Islet precursor cell (in vitro differentiated cells): ENCODE measurements at places on chromosomes 3 and 15.

DNA sequence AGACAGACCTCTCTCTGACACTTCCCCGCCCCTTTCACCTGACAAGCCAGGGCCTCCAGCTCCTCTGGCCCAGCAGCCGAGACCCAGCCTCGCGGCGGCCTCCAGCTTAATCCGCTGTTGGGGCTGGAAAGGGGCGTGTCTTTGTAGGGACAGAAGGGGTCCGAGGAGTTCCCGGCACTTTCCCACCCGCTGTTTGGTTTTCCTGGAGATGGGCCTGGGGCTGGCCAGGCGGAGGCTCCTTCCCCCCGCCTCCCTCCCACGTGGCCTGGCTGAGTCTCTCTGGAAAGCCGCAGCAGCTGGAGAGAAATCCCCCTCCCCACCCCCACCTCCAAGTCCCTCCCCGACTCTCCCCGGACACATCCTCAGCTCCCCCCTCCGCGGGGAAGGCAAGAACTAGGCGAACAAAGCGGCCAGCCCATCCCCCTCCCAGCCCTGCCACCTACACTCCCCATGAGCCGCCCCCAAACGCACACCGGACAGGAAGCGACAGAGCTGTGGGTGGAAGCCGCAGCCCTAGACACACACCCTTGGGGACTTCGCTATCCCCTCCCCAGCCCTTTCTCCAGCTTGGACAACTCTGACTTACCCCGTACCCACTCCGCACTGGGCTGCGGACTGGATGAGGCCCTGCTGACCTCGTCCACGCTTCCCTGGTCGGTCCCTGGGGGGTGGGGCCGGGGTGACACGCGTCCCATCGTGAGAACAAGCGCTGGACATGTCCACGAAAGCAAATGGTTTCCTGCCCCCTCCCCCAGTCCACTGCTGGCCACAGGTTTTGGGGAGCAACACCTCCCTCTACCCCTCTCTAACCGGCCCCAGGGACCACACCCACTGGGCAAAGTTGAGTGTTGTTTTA, 1.2 kb downstream of the IGDCC4 start:
- DNase-seq = peak; percentile 89

DNA sequence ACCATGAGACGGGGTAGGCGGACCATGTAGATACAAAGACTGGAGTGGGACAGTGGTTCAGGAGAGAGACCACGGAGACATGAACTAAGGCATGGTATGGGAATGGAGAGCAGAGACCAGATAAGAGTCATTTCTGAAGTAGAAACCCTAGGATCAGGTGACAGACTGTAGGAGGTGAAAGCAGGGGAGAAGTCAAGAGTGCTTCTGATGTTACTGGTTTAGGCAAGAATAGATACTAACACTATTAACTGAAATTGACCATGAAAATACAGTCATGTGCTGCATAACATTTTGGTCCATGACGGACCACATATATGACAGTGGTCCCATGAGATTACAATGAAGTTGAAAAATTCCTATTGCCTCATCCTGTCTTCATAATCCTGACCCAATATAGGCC, 41.7 kb downstream of the RASGRP1 start:
- no peak for DNase-seq

- no peak for DNase-seq
These were observed 41.2 kb upstream of the IGSF10 start for GRCh38 chr3:151501923-151502632.

GRCh38 chr3:11350374-11350773, 78.2 kb downstream of the ATG7 start:
- no peak for DNase-seq

DNA sequence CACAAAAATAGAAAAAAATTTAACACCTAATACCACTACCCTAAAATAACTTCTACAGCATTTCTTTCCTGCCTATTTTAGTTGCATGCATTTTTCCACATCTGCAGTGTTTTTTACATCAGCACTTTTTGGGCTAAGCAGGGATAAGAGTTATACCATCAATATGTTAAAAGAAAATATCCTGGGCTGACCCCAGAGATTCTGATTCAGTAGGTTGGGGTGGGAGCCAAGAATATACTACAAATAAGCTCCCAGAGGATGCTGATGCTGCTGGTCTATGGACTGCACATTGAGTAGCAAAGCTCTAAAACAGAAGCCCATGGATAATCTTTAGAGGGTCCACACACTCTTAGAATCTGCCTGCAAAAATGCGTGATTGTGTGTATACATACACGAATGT, 14.8 kb downstream of the FYCO1 start:
- no peak for DNase-seq

GRCh38 chr3:141152801-141153678, 78.6 kb upstream of the PXYLP1 start:
- no peak for DNase-seq
